ENCODE measurements at places on chromosomes 2 and 18. TPM values are rescaled to one million over a fixed set of nuclear protein-coding genes. Genes with fewer than 3 reads are reported as not detected.

TSPYL6 gene
- 0.10 TPM for total RNA-seq

THUMPD2 gene
- 8.8 TPM for total RNA-seq

SPATA3 gene
- not detected for total RNA-seq

PLEKHH2 gene
- 0.33 TPM for total RNA-seq

RAD51AP2 gene
- total RNA-seq: not detected

POTEE gene
- total RNA-seq: 0.29 TPM
